ENCODE measurements at places on chromosomes 13 and 19.

GRCh38 chr19:39154629-39155100 lies 29.1 kb downstream of the PAK4 start:
- no peak for DNase-seq

DNA sequence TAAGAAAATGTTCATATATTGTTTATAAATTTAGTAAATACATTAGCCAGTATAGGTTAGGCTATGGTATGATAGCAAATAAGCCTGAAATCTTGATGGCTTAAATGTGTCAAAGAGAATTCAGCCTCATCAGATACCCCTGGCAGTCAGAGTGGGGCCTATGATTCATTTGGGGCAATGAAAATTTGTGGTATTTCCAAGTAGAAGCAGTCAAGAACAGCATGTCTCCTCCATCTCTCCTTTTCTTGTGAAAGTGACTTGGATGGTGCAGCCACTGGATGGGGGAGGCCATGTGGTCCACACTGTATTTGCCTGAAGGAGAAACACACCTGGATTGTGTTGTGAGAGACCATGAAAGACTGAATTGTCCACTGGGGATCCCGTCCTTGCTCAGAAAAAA lies 82.7 kb downstream of the DLEU7 start:
- peak; percentile 10 for DNase-seq

DNA sequence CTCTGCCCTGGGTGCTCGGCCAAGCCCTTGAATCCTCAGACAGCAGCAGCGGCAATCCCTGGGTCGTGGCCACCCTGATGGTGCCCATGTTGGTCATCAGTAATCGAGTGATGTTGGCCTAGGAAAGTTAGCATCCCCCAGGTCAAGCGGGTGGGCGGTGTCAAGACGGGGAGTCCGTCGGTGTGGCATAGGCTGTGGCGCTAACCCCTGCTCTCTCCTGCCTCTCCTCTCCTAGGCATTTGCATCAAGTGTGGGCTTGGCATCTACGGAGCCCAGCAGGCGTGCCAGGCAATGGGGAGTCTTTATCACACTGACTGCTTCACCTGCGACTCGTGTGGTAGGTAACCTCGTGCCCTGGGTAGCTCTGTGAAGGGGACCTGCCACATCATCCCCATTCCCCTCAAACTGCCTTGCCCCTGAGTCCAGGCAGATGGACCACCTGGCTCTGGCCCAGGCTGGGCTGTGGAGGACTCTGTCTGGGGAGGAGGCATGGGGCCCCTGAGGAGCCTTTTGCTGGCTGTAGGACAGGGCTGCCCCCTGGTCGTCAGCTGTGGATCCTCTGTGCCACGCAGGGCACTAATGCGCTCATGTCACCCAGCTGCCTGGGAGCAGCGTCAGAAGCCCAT lies 8.7 kb downstream of the WTIP start:
- no peak for DNase-seq

DNA sequence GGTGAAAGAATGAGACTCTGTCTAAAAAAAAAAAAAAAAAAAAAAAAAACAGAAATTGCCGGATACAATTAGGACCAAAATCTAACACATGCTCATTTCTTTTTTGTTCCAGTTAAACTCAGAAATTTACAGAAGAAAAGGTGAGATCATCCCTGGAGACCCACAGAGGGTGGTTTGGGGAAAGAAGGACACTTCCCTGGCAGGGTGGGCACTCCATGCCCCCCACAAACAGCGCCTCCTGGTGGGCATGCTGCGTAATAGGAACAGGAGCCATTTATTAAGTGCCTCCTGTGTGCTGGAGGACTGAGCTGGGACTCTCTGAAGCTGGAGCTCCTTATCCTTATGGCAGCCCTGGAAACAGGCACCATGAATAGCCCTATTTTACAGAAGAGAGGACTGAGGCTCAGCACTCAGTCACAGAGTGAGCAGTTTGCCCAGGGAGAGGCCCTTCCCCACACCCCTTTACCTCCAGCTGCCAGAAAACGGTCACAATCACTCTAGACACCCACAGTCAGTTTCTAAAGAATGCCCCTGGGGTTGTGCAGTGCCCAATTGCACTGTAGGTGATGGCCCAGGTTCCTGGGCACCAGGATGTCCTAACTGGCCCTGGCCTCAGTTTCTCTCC lies 10.1 kb downstream of the C19orf38 start:
- no peak for DNase-seq

GRCh38 chr19:20078581-20079031 lies 806 bp downstream of the ZNF90 start:
- no peak for DNase-seq

DNA sequence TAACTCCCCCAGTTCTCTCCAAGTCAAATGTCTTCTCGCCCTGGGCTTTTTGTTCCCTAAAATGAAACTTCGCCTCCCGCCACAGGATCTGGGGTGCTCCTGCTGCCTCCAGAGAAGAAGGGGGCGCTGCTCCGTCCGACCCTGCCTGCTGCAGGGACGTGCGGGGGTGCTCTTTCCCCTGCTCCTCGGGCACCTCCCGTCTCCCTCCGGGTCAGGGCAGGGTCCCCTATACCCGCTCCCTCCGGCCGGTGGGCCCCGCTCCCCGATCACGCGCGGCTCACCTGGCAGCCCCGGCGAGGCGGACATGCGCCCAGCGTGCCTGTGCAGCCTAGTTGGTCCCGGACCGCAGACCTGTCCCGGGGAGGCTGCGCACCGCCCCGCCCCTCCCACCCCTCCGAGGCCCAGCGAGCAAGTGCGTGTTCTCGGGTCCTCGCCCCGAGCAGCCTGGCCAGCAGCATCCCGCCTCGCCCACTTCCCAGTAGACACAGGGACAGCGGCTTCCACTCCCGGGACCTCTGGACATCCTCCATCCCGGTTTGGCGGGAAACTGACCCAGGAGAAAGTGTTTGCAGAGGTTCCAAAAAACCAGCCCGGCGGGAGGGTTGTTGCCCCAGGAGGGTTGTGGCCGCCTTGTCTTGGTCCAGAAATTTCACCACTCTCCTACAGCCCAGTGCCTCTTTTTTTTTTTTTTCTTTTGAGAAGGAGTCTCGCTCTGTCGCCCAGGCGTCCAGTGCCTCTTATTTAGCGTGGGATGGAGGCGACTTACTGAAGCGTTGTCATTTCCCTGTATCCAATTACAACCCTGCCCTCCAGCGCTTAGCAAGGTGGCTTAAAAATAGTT lies at the start of gene OXGR1:
OXGR1 (minus strand) TSS at position 460 of the 841 bp plus-strand sequence. CDS start 6,717 bp downstream, outside the sequence.
- DNase-seq, result no peak

GRCh38 chr13:109209526-109209925 lies 576.9 kb downstream of the IRS2 start:
- DNase-seq, result no peak

GRCh38 chr19:37966662-37967231 lies 59.7 kb downstream of the SIPA1L3 start:
- no peak for DNase-seq

GRCh38 chr19:6274756-6275155 lies 5.0 kb downstream of the MLLT1 start:
- DNase-seq, result no peak

- DNase-seq, result no peak
Observed at GRCh38 chr13:110221406-110222117, 85.4 kb downstream of the COL4A1 start.

GRCh38 chr13:95754069-95754468 lies 77.1 kb downstream of the DNAJC3 start:
- no peak for DNase-seq

GRCh38 chr19:49558591-49558990 lies 21.8 kb downstream of the NOSIP start:
- no peak for DNase-seq

DNA sequence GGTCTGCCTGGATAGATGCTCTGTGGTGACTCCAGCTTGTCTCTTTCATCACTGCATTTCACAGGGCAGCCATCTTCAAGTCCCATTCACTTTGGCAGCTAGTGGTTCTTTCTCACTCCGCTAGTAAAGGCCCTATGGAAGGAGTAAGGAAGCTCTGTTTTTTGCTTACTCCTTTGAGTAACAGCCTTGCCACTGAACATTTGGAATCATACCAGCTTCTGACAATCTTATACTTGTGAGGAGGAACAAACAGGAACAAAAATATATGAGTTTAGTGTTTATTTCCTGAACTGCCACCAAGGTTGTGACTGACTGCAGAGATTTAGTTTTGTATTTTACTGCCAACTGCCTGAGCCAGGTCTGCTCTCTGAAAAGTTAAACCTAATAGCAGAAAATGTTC lies 38.7 kb downstream of the KCTD4 start:
- DNase-seq, result no peak

- DNase-seq, result no peak
Observed at GRCh38 chr13:27489456-27489855, 39.1 kb upstream of the MTIF3 start.

DNA sequence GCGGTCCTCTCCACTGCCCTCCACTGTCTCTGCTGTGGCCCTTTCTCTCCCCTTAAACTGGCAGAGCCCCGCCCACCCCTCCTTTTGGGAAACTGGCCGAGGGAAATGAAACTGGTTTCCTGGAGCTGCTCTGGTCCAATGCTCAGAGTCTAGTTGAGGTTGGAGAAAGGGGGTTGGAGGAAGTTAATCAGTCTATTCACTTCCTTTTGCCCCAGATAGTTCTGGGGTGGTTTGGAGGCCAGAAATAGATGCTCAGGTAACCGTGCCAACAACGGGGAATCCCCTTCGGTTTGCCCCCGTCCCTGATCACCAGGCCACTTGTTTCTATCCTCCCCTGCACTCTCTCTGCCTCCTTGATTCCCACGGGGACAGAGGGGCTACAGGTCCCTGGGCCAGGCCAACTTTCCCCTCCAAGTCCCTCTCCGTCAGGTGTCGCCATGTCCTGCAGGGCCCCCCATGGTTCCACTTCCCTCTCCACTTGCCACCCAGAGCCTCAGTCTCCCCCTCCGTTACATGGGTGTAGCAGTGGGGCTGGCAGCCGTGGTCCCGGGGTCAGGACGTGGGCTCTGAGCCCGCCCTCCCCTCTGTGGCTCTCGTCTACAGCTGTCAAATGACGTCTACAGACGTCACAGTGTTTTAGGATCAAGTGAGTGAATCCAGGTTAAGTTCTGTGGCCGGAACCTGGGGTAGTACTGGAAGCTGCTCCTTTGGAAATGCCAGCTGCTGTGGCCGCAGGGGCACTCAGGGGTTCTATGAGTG lies at the start of gene IL4I1:
IL4I1 (minus strand) TSS at position 25 of the 759 bp plus-strand sequence. CDS start 727 bp downstream, outside the sequence.
- DNase-seq, result no peak

DNA sequence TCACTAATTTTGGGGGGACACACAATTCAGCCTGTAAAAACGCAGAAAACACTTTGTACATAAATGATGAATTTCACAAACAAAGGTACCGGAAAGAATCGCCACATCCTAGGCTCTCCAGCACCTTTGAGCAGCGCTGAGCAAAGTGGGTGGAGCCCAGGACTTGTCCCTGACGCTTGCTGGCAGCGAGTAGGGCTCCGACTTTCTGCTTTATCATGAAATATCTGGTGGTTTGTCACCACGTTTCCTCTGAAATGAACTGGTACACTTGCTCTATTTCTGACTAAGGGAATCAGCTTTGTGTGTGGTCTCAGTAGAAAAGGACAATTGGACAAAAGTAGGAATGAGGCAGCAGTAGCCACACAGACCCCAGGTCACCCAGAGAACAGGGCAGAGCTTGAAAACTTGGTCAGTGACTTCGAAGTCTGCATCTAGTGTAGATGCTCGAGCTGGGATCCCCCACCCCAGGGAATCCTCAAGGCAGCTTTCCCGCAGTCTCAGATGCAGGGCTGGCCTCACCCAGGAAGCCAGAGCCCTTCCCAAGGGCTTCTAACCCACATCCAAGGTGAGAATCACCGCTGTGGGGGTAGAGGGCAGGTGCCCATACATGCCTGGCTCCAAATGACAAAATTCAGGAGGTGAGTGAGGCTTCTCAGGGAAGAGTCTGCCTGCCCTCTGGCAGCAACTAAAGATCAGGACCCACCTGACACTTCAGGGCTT lies 85.3 kb upstream of the SOX1 start:
- DNase-seq, result no peak

DNA sequence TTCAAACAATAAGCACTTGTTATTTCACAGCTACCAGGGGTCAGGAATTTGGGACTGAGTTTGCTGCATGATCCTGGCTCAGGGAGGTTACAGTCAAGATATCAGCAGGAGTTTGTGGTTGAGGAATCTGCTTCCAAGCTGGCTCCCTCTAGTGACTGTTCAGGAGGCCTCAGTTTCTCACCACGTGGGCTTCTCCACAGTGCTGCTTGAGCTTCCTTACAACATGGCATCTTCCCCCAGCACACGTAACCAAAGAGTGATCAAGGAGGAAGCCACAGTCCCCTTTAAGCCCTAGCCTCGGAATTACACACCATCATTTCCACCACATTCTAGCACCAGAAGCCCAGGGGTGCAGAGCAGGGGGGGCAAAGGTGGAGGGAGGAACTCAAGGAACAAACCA lies 28.8 kb downstream of the CELF5 start:
- no peak for DNase-seq

- no peak for DNase-seq
Observed at GRCh38 chr19:39212375-39212742, 8.3 kb upstream of the SYCN start.

DNA sequence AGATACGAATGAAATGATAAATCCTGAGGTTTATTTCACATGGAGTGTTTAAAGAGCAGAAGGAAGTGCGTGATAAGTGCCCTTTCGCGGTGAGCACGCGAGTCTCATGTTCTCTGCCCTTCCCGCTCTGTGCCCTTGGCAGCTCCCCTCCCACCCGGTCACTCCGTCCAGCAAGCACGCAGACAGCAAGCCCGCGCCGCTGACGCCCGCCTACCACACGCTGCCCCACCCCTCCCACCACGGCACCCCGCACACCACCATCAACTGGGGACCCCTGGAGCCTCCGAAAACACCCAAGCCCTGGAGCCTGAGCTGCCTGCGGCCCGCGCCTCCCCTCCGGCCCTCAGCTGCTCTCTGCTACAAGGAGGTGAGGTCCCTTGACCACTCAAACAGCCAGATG lies 37.4 kb upstream of the TEX29 start:
- DNase-seq, result no peak

GRCh38 chr19:632579-633067 lies 714 bp downstream of the POLRMT start:
- DNase-seq, result no peak

DNA sequence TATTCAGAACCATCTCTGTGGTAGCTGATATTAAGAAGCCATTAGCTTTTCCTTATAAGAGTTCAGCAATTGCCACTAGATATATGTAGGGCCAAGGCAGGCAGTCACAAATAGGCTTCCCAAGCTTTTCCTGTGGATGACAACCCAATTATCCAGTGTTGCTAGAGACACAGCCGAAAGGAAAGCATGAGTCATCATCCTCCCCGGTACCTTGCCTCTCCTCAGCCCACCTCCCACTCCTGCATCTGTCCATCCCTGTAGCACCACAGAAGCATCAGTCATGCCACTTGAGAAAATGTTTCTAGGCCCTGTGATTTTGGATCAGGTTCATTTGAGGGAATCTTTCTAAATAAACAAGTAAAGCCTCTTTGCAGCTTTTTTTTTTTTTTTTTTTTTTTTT lies 204.3 kb downstream of the DNAJC15 start:
- DNase-seq, result no peak

- no peak for DNase-seq
Observed at GRCh38 chr13:29878101-29878500, 27.7 kb upstream of the UBL3 start.

- DNase-seq, result peak; percentile 46
Observed at GRCh38 chr13:50584856-50585580, 258.5 kb downstream of the DLEU7 start.

- DNase-seq, result no peak
Observed at GRCh38 chr13:20699715-20700114, 3.8 kb upstream of the IL17D start.
